Activated CD4-positive, alpha-beta memory T cell treated with anti-CD3 and anti-CD28 coated beads for 36 hours (primary cell): ENCODE measurements at places on chromosomes 5 and 9. TPM values are rescaled to one million over a fixed set of nuclear protein-coding genes. Genes with fewer than 3 reads are reported as not detected.

The FOXI1 gene
- not detected for total RNA-seq

The HK3 gene
- 0.62 TPM for total RNA-seq

The BHMT2 gene
- not detected for total RNA-seq

The PCDH1 gene
- not detected for total RNA-seq

The DIPK1B gene
- not detected for total RNA-seq

The GARIN3 gene
- 1.4 TPM for total RNA-seq

The ISL1 gene
- not detected for total RNA-seq

The SLC2A6 gene
- 2.6 TPM for total RNA-seq

The STK32A gene
- total RNA-seq: not detected

The FST gene
- total RNA-seq: 0.65 TPM

The PRSS3 gene
- not detected for total RNA-seq

The CFAP77 gene
- not detected for total RNA-seq

The SPATA31E1 gene
- total RNA-seq: not detected

The CARTPT gene
- total RNA-seq: not detected

The WDR31 gene
- 2.4 TPM for total RNA-seq

The AGXT2 gene
- not detected for total RNA-seq

The SOWAHA gene
- total RNA-seq: not detected

The HMGCS1 gene
- 158 TPM for total RNA-seq

The C9orf50 gene
- total RNA-seq: not detected

The EGFLAM gene
- total RNA-seq: not detected

The PCDHB15 gene
- total RNA-seq: not detected

The PCDHB5 gene
- total RNA-seq: not detected

The SLC6A19 gene
- total RNA-seq: not detected

The HRCT1 gene
- total RNA-seq: not detected

The LCN15 gene
- total RNA-seq: not detected

The SNX18 gene
- 8.7 TPM for total RNA-seq
